ENCODE measurements at places on chromosomes 3 and 15.

DNA sequence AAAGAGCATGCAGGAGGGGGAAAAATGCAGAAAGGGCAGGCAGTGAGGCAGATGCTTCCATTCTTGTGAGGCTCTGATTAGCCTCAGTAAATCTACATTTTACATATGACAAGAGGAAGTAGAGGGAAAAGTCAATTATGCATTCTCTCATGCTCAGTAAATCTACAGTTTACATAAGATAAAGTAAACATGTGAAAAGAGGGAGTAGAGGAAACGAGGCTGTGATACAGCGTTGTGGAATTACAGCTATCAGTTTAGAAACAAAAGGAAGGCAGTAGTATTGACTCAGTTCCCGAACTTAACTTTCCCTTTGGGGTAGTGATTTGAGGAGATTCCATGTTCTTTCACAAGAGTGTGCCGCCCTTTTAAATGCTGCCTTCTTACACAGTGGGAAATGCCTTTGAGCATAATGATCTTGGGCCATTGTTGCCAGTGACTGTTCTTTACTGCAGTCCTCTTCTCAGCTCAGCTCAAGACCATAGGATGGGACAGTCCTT is 39.3 kb downstream of the OSTN start:
- no peak for DNase-seq

DNA sequence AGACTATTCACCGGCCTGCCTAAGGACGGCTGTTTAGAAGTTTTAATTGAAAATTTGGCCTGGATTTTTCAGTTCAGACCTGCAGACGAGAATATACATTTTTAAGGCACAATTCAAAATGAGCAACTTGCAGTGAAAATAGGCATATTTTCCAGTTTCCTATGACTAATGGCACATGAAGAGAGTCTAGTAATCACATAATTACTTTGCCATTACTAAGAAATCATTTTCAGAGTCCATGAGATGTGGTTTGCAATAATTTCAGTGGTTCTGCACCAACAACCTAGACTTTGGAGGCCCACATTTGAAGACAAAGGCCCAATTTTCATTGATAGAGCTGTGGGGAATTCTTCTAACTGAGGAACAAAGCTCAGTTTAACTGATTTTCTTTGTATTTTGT is 205.3 kb downstream of the SOX2 start:
- no peak for DNase-seq

DNA sequence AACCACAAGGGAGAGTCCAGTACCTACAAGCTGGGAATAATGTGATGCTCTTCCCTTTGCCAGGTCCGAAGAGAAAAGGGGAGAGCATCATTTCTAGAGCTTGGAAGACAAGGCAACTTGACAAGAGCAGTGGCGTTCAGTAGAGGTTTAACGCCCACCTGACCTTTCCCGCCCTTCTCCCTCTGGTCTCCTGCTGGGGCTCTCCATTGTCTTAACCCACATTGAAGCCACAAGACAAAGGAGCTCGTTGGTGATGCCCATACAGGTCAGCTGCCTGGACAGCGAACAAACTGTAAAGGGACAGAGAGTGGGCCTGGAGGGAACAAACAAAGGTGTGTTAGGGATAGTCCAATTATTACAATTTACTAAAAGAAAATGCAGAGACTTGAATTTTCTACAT is 13.1 kb upstream of the DUT start:
- no peak for DNase-seq

DNA sequence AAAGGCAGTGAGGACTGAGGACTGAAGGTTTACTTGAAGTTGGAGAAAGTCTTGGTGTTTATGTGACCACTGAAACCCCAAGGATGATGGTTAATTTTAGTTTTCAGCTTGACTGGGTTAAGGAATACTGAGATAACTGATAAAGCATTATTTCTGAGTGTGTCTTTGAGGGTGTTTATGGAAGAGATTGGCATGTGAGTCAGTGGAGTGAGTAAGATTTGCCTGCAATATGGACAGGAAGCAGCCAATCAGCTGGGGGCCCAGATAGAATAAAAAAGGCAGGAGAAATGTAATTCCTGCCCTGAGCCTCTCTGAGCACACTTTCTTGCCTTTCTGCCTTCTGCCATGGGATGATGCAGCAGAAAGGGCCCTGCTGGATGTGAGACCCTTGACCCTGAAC is 92.4 kb downstream of the KBTBD8 start:
- DNase-seq, result no peak

DNA sequence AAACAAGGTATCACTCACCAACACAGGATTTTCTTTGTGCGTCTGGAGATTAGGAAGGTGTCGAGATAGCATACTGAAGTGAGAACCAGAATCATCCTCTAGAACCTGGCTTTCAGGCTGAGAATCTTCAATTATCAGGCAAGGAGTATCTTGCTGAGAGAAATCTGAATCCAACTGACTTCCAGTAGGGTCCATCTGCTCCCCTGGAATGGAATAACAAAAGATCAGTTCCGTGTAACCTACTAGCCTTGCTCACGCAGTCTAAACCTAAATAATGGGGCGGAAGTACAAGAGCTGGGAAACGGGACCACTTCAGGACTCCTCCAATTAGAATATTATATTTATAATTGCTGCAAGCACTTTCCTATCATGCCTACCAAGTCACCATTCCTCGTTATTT is 690 bp downstream of the TP53BP1 start:
- no peak for DNase-seq

GRCh38 chr15:101137312-101137940 is 114.4 kb downstream of the CHSY1 start:
- DNase-seq, result no peak

- no peak for DNase-seq
These were observed 49.5 kb downstream of the APBA2 start for GRCh38 chr15:28935316-28935715.

DNA sequence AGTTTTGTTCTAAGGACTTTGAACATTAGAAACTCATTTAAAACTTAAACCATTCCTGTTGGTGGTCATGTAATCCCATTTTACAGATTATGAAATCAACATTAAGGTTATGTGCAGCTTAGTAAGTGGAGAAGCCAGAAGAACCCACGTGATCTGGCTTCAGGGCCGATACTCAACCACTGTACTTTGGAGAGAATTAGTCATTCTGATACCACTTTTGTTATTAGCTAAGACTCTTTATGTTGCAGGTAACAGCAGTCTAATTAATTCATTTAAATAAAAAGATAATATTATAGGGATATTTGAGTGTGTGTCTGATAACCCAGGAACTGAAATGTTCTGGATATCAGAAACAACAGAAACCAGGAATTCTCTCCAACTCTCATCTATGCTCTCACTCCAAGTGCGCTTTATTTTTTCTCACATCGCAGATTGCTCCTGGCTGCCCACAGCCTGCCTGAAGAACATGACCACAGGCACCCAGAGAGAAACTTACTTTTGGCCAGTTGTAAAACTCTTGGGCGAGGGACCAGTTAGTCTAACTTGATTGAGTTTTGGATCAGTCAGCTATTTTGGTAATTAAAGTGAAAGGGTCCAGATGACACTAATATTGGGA is 25.2 kb downstream of the UBE2E1 start:
- no peak for DNase-seq

- no peak for DNase-seq
These were observed 44.1 kb upstream of the TBC1D23 start for GRCh38 chr3:100216713-100217112.

- no peak for DNase-seq
These were observed 38.6 kb downstream of the UMPS start for GRCh38 chr3:124768812-124769211.

DNA sequence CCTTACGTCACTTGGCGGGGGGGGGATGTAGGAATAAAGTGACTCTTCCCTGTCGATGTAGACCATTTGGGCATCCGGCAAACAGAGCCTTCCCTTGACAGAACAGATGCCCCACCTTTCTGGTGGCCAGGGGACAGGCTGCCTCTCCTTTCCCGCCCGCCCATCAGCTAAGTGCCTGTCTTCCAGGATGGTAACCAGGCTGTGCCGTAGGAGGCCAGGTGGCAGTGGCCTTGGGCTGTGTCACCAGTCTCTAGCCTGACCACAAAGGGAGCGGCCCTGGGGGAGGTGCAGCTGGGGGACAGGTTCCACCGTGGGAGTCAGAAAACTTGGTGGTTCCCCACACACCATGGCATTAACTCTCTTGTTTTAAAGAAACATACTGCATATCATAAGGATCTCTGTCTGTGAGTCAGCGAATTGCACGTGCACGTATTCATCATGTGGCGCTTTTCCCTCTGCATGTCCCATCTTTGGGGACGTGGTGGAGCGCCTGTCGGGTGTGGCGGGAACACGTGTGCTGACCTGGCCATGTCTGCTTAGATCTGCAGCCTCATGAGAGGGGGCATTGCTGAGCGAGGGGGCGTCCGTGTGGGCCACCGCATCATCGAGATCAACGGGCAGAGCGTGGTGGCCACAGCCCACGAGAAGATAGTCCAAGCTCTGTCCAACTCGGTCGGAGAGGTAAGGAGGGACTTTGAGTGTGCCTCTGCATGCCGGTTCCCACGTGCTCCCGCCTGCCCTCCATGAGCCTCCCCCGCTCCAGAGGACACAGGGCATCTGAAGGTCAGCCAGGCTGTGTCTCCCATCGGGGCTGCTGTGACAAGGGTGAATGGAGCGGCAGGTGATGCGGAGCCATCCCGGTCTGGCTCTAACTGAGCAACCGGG is 156.0 kb downstream of the NSMCE3 start:
- DNase-seq, result no peak

- DNase-seq, result no peak
These were observed 1051.7 kb downstream of the ROBO2 start for GRCh38 chr3:78091478-78092119.

- no peak for DNase-seq
These were observed 165.7 kb downstream of the MAGI1 start for GRCh38 chr3:65873028-65873427.

DNA sequence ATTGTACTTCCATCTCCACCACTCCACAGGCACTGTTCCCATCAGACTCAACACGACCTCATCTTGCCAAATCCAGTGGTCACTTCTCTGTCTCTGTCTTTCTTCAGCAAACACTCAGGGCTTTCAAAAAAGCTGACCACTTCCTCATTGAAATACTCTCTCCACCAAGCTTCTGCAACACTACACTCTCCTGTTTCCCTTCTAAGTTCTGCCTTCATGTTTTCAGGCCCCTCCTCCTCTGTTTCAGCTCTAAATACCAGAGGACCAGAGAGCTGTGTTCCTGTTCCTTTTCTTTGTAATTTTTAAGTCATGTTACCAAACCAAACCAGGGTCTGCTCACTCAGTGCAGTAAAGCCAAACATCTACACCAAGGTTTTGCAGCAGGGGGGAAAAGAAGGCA is 33.8 kb upstream of the ACP3 start:
- DNase-seq, result no peak

- DNase-seq, result no peak
These were observed 1.2 kb downstream of the CHST2 start for GRCh38 chr3:143120716-143121240.

GRCh38 chr15:61049934-61050333 is 179.2 kb downstream of the RORA start:
- no peak for DNase-seq

GRCh38 chr15:63046917-63047760 is 4.6 kb downstream of the TPM1 start:
- no peak for DNase-seq

DNA sequence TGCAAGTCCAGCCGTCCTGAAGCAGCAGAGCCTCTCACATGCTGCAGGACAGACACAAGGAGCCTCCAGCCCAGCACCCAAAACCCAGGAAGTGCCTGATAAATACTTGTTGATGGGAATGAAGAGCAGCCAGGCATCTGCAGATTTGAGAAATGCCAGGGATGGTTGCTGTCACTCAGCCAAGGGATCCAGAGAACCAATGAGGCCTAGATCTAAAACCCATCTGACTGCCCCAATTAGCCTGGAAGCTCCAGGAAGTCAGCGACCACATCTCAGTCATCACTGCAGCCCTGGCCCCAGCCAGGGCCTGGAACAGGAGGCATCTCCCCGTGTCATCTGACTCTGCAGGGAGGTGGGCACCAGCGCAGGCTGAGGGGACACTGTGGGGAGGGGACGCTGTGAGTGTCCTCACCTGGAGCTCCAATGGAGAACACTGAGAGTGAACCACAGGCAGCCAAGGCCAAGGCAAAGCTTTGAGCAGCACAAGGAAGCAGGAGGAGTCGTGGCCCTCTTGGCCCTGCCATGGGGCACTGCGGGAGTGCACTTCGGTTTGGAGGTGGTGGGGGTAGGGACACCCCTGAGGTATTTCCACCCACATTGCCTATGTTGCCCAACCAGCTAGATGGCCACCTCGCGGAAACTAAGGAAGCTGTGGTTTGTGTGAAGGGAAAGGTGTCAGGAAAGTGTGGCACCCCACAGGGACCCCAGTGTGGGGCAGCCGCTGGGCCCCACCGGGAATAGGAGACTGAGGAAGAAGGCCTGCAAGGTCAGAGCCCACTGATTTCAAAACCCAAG is 229.5 kb downstream of the VPS13C start:
- DNase-seq, result no peak

DNA sequence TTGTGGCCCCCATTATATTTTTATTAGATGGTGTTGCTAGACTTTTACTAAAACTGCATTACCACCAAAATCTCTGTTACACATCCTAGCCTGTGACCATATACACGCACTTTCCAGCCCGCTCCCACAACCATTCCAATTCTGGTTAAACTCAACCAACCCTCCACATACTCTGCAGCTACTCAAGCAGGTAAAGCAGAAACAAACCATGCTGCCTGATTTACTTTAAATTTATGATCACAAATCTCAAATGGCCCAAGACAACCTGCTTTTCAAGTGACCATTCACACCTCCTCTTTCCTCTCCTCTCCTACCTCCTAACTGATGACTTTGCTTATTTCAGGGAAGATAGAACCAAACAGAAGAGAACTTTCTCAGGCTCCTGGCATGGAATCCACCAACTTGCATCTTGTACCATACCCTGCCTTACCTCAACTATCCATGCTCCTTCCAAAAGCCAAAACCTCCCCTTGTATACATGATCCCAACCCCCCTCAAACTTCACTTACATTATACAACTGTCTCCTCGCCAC is 18.5 kb downstream of the ULK4 start:
- no peak for DNase-seq

GRCh38 chr15:23854203-23854911 is 167.3 kb upstream of the NDN start:
- no peak for DNase-seq

DNA sequence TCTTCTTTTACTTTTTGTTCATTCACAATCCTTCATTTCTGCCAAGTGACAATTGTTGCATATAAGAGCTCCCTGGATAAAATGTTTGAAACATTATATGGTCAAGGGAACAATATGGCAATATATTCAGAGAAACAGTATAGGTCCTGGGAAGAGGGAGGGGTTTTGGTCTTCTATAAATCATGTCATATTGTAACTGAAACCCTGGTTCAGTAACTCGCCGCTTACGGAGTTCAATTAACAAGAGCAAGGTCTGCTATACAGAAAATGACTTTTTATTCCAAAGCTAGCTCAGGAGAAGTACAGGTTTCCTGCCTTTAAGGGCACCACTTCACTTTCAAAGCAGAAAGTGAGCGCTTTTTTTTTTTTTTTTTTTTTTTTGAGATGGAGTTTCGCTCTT is 522.1 kb upstream of the TGFBR2 start:
- no peak for DNase-seq

DNA sequence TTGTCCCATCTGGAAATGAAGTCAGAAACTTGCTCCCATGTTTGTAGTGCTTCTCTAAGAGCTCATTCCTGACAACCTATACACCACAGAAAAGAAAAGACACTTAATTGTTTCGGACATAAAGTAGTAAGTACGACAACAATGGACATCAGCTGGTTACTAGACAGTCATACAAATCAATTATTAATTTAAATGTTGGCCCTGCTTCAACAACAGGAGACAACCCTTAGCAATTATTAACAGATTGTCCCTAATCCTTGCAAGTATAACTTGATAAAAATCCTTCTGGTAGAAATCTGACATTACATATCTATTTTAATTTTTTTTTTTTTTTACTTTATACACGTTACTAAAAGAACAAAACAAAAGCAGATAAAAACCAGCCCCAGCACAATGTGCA is 29.8 kb downstream of the ERICH6 start:
- no peak for DNase-seq

All from NCI-H2171 (cell line).